K562 (cell line): ENCODE measurements at places on chromosomes 2 and 18. TPM values are rescaled to one million over a fixed set of nuclear protein-coding genes. Genes with fewer than 3 reads are reported as not detected.

The OTX1 gene
- polyA plus RNA-seq, result 2.3 and 2.6 TPM in 2 replicates

The XPO1 gene
- 195 and 211 TPM in 2 replicates for polyA plus RNA-seq

The ITGB6 gene
- polyA plus RNA-seq, result not detected in 2 replicates

The MRPL44 gene
- 20.8 and 23.4 TPM in 2 replicates for polyA plus RNA-seq

The PECR gene
- 8.7 and 10.3 TPM in 2 replicates for polyA plus RNA-seq

The FAM237A gene
- not detected in 2 replicates for polyA plus RNA-seq

DNA sequence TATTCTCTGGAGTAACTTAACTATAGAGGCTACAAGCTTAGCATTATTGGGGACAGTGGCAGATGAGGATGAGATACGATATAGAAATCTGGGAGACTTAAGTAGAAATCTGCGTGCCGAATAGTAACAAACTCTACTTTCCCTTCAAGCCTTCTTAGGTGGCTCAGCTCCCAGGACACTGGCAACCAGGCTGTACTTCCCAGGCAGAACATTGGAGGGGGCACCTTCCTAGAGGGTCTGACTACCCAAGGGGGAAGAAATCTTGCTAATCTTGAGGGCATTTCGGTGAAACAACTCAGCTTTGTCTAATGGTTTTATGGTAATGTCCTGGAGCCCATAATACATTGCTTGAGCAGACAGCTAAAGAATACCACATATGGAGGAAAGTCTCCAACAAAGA is 126.2 kb upstream of the DTNA start:
- H3K27ac ChIP-seq, result no peak overlapping the region
- H3K27me3 ChIP-seq, result no peaks in the 10 kb centered on the region
- no peak for DNase-seq
- H3K36me3 ChIP-seq, result no peaks in the 10 kb centered on the region

GRCh38 chr18:73244401-73244800 is 376.6 kb upstream of the NETO1 start:
- peaks cover 47% of the 10 kb centered on the region for H3K36me3 ChIP-seq
- no peaks in the 10 kb centered on the region for H3K27me3 ChIP-seq
- no peak overlapping the region for H3K27ac ChIP-seq
- H3K4me3 ChIP-seq, result no peak overlapping the region
- no peaks in the 10 kb centered on the region for H3K4me1 ChIP-seq
- no peak for DNase-seq

- no peak overlapping the region for H3K27ac ChIP-seq
- no peaks in the 10 kb centered on the region for H3K4me1 ChIP-seq
- H3K36me3 ChIP-seq, result no peaks in the 10 kb centered on the region
- no peak for DNase-seq
- H3K4me3 ChIP-seq, result no peak overlapping the region
- H3K27me3 ChIP-seq, result peaks cover 20% of the 10 kb centered on the region
Measured at GRCh38 chr18:63149302-63149587, 170.3 kb downstream of the BCL2 start.

DNA sequence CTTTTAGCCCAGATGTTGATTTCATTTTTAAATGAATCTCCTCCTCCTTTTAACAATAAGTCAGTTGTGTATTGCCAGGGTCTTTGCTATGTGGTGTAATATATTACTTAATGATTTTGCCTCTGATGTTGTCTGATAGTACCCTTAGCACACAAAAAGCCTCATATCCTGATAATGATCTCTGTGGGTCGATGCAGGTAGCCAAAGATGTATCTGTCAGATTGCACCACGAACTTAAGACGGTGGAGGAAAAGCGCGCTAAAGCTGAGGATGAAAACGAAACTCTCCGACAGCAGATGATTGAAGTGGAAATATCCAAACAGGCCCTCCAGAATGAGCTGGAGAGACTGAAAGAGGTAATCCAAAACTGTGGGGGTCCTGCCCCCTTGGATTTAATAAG is 14.8 kb downstream of the MTCL1 start:
- H3K27ac ChIP-seq, result no peak overlapping the region
- H3K4me1 ChIP-seq, result no peaks in the 10 kb centered on the region
- H3K27me3 ChIP-seq, result 0 out of 2 replicates have a peak, but pooled peaks cover 4% of the 10 kb centered on the region
- peaks cover 7% of the 10 kb centered on the region; the same call in 1 of the 3 replicates for H3K36me3 ChIP-seq
- H3K4me3 ChIP-seq, result no peak overlapping the region
- no peak for DNase-seq

DNA sequence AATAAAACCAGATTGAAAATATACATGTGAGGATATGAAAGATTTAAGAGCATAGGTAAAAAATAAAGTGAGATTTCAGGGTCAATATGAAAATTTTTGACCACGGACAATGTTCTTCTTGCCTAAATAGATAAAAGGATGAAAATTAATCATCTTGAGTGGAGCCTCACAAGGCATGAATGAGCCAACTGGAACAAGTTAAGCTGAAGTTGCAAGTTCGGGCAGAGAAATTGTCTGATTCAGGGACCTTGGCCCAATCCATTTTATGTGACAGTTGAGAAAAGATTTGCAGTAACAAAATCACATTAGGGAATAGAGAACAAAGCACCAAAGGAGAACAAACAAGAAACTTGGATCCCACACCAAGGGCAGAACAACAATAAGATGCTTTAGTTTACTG is 305.3 kb downstream of the TMX3 start:
- no peak overlapping the region for H3K4me3 ChIP-seq
- H3K27me3 ChIP-seq, result no peaks in the 10 kb centered on the region
- no peak for DNase-seq
- H3K36me3 ChIP-seq, result no peaks in the 10 kb centered on the region

GRCh38 chr2:231351648-231352047 is 43.9 kb upstream of the B3GNT7 start:
- no peaks in the 10 kb centered on the region; the same call in 2 of the 3 replicates for H3K27me3 ChIP-seq
- H3K4me1 ChIP-seq, result peaks cover 5% of the 10 kb centered on the region; the same call in 2 of the 3 replicates
- no peaks in the 10 kb centered on the region for H3K36me3 ChIP-seq
- no peak for DNase-seq

GRCh38 chr2:96807127-96807471 is 9.0 kb upstream of the CNNM3 start:
- no peak overlapping the region for H3K4me3 ChIP-seq
- no peaks in the 10 kb centered on the region for H3K27me3 ChIP-seq
- H3K36me3 ChIP-seq, result peaks cover under 1% of the 10 kb centered on the region; the same call in 1 of the 3 replicates

DNA sequence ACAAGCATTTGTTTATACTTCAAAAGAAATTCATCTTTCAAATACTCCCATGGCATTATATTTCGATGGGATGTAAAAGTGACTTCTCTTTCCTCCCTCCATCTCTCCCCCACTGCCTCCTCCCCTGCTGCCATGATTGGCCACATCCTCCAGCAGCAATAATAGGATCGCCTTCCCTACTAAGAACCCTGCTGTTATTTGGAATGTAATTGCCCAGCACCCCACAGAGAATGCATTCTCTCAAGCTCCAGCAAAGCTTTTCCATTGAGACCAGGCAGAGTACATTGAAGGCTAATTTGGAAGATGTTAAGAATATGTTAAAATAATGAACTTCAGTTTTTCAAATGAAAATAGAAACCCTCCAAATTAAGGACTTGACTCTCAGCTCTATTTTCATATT is 375.4 kb upstream of the ACVR2A start:
- H3K4me3 ChIP-seq, result no peak overlapping the region
- no peaks in the 10 kb centered on the region for H3K27me3 ChIP-seq
- no peaks in the 10 kb centered on the region for H3K36me3 ChIP-seq
- H3K4me1 ChIP-seq, result no peaks in the 10 kb centered on the region

- H3K4me1 ChIP-seq, result no peaks in the 10 kb centered on the region
- no peaks in the 10 kb centered on the region for H3K36me3 ChIP-seq
- 0 out of 2 replicates have a peak, but pooled peaks cover 5% of the 10 kb centered on the region for H3K27me3 ChIP-seq
- DNase-seq, result no peak
- no peak overlapping the region for H3K4me3 ChIP-seq
- H3K27ac ChIP-seq, result no peak overlapping the region
Measured at GRCh38 chr18:57088883-57089282, 58.0 kb upstream of the BOD1L2 start.

GRCh38 chr18:70620837-70621612 is 332.2 kb downstream of the SOCS6 start:
- no peaks in the 10 kb centered on the region for H3K4me1 ChIP-seq
- no peaks in the 10 kb centered on the region for H3K27me3 ChIP-seq
- no peak for DNase-seq

DNA sequence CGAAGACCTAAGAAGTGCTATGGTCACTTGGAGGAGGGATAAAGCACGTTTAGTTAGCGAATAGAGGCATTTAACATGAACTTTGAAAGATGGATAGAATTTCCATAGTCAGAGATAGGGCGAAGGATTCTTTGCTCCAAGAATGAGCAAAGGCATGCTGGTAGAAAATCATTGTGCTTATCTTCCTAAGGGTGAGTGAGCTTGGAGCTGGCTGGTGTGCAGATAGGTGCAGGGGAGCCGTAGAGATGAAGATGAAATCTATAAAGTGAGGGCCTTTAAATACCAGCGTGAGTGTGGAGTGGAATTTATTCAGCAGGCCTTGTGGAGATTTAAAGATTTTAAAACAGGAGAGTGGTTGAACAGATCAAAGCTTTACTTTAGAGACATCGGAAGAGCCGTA is 1.6 kb downstream of the HRH4 start:
- no peak overlapping the region for H3K27ac ChIP-seq
- no peak overlapping the region for H3K4me3 ChIP-seq
- no peaks in the 10 kb centered on the region for H3K27me3 ChIP-seq
- H3K4me1 ChIP-seq, result no peaks in the 10 kb centered on the region
- no peaks in the 10 kb centered on the region for H3K36me3 ChIP-seq

DNA sequence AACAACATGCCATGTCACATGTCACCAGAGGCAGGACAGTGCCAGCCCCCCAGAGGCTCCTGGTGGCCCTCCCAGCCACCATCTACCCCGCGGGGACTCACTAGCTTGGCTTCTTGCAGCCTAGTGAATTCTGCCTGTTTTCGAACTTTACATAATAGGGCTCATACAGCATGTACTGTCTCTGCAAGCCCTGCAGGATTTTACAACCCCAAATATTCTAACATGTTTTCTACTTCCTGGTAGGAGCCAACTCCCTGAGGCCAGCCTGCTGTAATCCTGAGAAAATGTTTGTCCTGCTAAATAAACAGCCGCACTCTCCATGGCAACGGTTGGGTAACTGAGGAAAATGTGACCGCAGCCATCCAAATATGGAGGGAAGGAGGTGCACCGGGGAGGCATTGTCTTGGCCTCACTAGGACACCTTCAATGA is 2.7 kb downstream of the PER2 start:
- peaks cover 42% of the 10 kb centered on the region for H3K4me1 ChIP-seq
- H3K36me3 ChIP-seq, result peaks cover 5% of the 10 kb centered on the region; the same call in 1 of the 3 replicates
- no peak for DNase-seq
- H3K4me3 ChIP-seq, result no peak overlapping the region

- no peaks in the 10 kb centered on the region for H3K27me3 ChIP-seq
- H3K4me3 ChIP-seq, result no peak overlapping the region
- no peaks in the 10 kb centered on the region for H3K36me3 ChIP-seq
- no peaks in the 10 kb centered on the region for H3K4me1 ChIP-seq
Measured at GRCh38 chr18:49393011-49393410, 67.4 kb downstream of the DYM start.

DNA sequence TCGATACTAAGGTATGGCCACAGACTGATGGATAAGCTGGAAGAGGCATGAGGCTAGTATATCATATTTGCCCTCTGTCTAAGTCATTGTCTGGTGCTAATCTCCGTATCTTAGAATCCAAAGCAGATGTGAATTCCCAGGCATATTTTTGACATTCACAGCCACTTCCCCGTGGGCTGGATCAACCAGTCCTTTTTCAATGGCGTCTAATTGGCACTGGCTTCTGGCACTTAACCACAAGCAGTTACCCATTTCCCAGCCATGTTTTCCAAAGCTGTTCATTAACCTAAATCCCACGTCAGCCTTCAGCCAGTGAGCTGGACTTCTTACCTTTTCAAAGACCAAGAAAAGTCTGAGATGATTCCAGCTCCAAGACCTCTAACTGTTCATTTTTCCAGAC is 20.7 kb upstream of the ZNF407 start:
- no peaks in the 10 kb centered on the region for H3K36me3 ChIP-seq
- peaks cover 6% of the 10 kb centered on the region for H3K27me3 ChIP-seq
- H3K27ac ChIP-seq, result no peak overlapping the region
- no peaks in the 10 kb centered on the region for H3K4me1 ChIP-seq

- no peak overlapping the region for H3K4me3 ChIP-seq
- H3K36me3 ChIP-seq, result no peaks in the 10 kb centered on the region
- H3K4me1 ChIP-seq, result peaks cover 21% of the 10 kb centered on the region
- peaks cover 50% of the 10 kb centered on the region for H3K27me3 ChIP-seq
- DNase-seq, result no peak
Measured at GRCh38 chr2:121075641-121076497, 209.1 kb downstream of the TFCP2L1 start.

DNA sequence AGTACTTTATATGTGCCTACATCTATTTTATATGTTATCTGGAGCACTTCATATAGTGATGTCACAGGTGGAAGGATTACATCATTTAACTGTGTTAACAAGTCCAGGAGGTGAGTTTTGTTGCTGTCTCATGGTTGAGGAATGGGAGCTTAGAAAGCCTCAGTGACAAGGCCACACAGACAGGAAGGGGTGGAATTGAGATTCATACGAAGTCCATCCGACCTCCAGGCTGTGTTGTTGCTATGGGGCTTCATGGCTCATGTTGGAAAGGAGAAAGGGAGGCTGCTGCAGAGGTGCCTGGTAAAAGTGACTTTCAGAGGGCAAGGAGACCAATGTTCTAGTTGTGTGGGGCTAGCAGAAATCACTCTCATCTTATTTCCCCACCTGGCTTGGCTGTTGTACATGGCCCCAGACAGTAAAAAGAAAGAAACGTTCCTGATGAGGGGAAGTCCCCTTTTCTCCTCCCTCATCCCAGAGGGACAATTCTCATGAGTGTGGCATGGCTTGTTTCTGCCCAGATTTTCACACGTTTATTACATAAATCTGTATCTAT is 31.0 kb upstream of the GREB1 start:
- DNase-seq, result no peak
- peaks cover 4% of the 10 kb centered on the region; the same call in 1 of the 2 replicates for H3K4me1 ChIP-seq
- no peak overlapping the region for H3K27ac ChIP-seq
- peaks cover 7% of the 10 kb centered on the region; the same call in 1 of the 3 replicates for H3K27me3 ChIP-seq
- H3K4me3 ChIP-seq, result no peak overlapping the region

GRCh38 chr2:101116841-101117552 is 34.2 kb downstream of the TBC1D8 start:
- H3K4me3 ChIP-seq, result no peak overlapping the region
- DNase-seq, result no peak
- H3K27me3 ChIP-seq, result peaks cover 13% of the 10 kb centered on the region; the same call in 2 of the 3 replicates
- H3K27ac ChIP-seq, result no peak overlapping the region
- H3K4me1 ChIP-seq, result no peaks in the 10 kb centered on the region
- no peaks in the 10 kb centered on the region for H3K36me3 ChIP-seq

DNA sequence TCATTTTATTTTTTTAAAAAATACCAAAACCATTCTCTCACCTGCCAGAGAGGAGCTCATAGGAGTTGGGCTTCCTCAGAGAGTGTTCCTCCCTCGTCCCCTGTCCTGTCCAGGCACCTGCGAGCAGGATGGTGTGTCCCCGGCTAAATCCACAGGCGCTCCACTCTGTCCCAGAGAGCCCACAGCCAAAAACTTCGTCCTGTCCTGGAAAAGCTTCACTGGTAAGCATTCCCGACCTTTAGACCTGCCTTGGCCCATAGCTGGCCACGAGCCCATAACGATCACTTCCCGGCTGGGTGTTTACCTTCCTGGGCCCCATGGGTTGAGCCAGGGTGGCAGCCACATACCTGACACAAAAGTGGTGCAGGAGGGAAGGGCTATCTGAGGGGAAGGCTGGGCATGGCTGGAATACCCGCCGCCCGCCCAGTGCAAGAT is at the start of gene NGEF:
TSS of gene NGEF (minus strand) at position 230 of the 435 bp plus-strand sequence. CDS start 38,366 bp downstream, outside the sequence.
- H3K27me3 ChIP-seq, result no peaks in the 10 kb centered on the region
- H3K4me1 ChIP-seq, result no peaks in the 10 kb centered on the region
- H3K4me3 ChIP-seq, result no peak within 1 kb of the TSS
- no peaks in the 10 kb centered on the region for H3K36me3 ChIP-seq
